Neural crest cell (in vitro differentiated cells): ENCODE measurements at places on chromosomes 7 and 10. TPM values are rescaled to one million over a fixed set of nuclear protein-coding genes. Genes with fewer than 3 reads are reported as not detected.

- peak; percentile 77 for DNase-seq
Observed at GRCh38 chr7:108455998-108456677, at the start of gene NRCAM. Gene NRCAM (minus strand): TSS chr7:108456436. CDS start chr7:108240064, 216,372 bp downstream.

- DNase-seq = no peak
Observed at GRCh38 chr7:154424350-154424749, 372.2 kb downstream of the DPP6 start.

DNA sequence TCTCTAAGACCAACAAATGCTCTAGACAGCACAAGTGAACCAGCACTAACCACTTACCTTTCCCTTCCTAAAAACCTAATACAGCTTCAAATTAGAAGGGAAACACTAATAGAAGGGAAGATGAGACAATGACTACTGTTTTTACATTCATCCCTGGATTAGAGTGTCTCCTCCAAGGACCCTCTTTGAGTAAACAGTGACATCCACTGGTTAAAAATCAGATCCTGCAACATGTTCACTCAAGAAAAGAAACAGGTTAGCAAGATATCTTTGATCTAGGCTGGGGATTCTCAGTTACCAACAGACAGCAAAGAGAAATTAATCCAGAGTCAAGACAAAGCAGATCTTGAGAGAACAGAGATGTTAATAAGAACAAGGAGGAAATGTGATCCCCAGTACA, 177.7 kb upstream of the GHITM start:
- DNase-seq = no peak

GRCh38 chr7:2861509-2861908, 17.4 kb upstream of the GNA12 start:
- DNase-seq = no peak

DNA sequence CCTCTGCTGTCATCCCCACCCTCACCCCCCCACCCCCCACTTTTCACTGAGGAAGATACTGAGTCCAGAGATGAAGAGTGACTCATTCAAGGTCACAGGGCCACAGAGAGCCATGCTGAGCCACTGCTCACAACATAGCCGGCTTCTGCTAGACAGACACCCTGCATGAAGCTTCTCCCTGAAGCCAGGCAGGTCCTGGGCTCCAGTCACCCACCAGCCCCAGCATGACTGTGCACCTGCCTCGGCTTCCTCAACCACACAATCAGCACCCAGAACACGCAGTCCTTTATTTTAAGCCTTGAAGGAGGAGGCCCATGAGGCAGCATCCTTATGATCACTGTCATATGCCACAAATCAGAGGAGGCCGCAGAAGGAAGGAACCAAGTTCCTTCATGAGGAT, 19.2 kb upstream of the PRKAG2 start:
- no peak for DNase-seq

DNA sequence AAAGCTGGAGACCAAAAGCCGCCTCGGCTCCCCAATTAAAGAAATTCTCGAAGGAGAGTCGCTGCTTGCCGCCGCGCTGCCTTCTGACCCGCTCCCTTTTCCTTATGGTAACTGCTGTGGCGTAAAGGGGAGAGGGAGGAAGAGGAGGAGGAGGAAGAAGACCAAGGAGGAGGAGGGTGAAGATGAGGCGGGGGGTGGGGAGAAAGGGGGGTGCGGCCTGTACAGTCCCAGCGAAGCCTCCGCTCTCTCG, 388 bp downstream of the CNOT4 start:
- no peak for DNase-seq

- no peak for DNase-seq
Observed at GRCh38 chr10:88765816-88766215, 6.0 kb downstream of the LIPN start.

DNA sequence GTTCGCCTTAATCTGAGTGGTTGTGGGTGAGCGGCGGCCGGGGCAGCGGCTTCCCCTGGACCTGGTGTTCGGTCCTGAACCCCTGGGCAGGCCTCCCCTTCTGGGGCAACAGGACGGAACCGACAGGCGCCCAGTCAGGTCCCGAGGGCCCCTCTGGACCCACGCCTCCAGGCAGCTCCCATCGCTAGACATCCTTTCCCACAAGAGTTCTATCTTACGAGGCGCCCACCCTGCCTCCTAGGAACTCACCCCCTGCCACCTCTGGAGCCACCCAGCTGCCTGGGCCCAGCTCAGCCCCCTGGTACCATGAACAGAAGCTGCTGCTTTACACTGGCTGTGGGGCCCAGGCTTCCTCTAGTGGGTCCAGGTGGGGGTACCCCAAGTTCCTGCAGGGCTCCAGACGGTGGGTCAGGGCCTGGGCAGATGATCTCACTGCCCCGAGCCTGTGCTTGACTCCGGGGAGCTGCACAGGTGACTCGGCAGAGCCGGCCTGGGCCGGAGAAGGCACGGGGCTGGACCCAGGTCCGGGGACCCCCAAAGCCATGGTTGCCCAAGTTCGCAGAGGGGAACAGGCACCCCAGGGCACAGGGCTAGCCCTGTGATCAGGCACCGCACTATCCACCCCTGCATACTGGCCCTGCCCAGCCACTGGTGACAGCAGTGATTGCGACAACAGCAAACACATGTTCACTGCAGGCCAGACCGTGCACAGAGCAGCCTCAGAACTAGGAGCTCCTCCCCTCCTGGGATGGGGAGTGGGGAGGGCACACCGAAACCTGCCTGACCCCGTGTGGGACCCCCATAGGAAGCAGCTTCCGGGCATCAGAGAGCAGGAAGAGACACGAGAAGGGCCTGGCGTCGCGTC, 180.3 kb downstream of the ELFN1 start:
- no peak for DNase-seq

Gene C10orf143
- 2.7 TPM in 2 replicates for total RNA-seq

Gene UCMA
- not detected in 2 replicates for total RNA-seq

Gene DNAJC30
- 11.1 and 11.4 TPM in 2 replicates for total RNA-seq

DNA sequence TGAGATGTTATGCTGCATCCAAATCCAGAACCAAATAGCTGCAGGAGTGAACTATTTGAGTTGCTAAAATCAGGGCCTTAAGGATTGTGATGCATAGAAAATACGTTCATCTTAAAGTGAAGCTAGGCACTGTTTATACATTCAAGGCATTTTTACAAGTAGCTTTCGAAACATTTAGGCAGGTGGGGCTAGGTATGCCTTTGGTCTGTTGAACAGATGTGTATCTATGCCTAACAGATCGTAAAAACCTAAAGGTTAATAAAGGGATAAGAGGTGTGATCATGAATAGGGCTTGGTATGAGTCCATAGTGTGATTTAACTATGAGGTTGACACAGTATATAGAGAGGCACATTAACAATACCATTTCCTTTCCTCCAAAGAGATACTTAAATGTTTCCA, 262.5 kb downstream of the SEMA3D start:
- no peak for DNase-seq

Gene ZMIZ1
- 87.1 and 92.0 TPM in 2 replicates for total RNA-seq

GRCh38 chr7:128923411-128923800, 12.9 kb upstream of the KCP start:
- DNase-seq = no peak

- DNase-seq = no peak
Observed at GRCh38 chr10:60985951-60986350, 42.0 kb upstream of the RHOBTB1 start.

GRCh38 chr10:21084700-21085099, 187.6 kb upstream of the NEBL start:
- no peak for DNase-seq

DNA sequence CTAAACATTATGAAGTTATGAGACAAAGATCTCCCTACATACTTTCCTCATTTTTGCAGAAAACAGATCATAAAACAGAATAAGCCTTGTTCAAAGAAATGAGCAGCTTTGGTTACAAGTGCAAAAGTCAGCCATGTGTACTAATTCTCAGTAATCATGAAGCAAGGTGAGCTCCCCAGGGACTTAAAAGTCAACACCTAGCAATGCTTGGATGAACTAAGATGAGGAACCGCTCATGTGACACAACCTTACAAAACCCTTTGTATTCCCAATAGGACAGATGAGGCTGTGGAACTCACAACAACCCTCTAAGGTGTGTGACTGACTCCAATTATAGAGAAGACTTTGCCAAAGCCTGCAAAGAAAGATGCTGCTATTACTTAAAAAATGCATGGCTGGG, 154.5 kb downstream of the SLC25A13 start:
- no peak for DNase-seq
